ENCODE measurements at places on chromosomes 2 and 18. TPM values are rescaled to one million over a fixed set of nuclear protein-coding genes. Genes with fewer than 3 reads are reported as not detected.

COL3A1 gene
- 188 TPM for total RNA-seq

DNA sequence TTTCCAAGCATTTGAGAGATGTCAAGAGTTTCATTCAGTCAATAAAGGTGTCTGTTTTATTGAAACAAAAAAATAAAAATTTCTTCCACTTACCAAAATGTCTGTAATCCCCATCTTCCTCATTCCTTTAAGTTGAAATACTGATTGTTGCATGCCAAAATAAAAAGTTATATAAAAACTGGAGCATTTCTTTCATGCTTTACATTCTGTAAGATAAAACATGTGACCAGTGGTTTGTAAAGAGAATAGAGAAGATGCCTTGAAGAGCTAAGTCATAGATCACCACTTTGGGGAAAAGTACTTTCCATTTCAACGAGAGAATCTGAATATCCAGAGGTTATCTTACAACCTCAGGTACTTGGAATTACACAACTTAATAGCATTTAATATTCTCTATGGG is 35.9 kb upstream of the MYO1B start:
- no peak overlapping the region for H3K27ac ChIP-seq
- H3K36me3 ChIP-seq, result no peaks in the 10 kb centered on the region
- no peaks in the 10 kb centered on the region for H3K27me3 ChIP-seq
- H3K4me3 ChIP-seq, result no peak overlapping the region
- DNase-seq, result no peak

- H3K27ac ChIP-seq, result no peak overlapping the region
- H3K36me3 ChIP-seq, result no peaks in the 10 kb centered on the region
- no peak for DNase-seq
- no peaks in the 10 kb centered on the region for H3K27me3 ChIP-seq
Observed at GRCh38 chr2:239211396-239212094, 189.3 kb downstream of the HDAC4 start.

- no peaks in the 10 kb centered on the region for H3K27me3 ChIP-seq
- H3K4me1 ChIP-seq, result no peaks in the 10 kb centered on the region
- no peak overlapping the region for H3K27ac ChIP-seq
- no peak overlapping the region for H3K4me3 ChIP-seq
- H3K36me3 ChIP-seq, result no peaks in the 10 kb centered on the region
- no peak for DNase-seq
Observed at GRCh38 chr2:163573652-163574051, 162.2 kb downstream of the FIGN start.

GRCh38 chr2:167424803-167425755 is 536.8 kb downstream of the XIRP2 start:
- H3K4me3 ChIP-seq, result no peak overlapping the region
- H3K27ac ChIP-seq, result no peak overlapping the region
- H3K4me1 ChIP-seq, result no peaks in the 10 kb centered on the region
- H3K36me3 ChIP-seq, result no peaks in the 10 kb centered on the region
- no peaks in the 10 kb centered on the region for H3K27me3 ChIP-seq
